Neural crest cell (in vitro differentiated cells): ENCODE measurements at places on chromosomes 2 and 18. TPM values are rescaled to one million over a fixed set of nuclear protein-coding genes. Genes with fewer than 3 reads are reported as not detected.

The POTEC gene
- not detected in 2 replicates for total RNA-seq

The AP1S3 gene
- 4.1 and 5.0 TPM in 2 replicates for total RNA-seq

The OSBPL1A gene
- total RNA-seq: 45.8 and 47.6 TPM in 2 replicates

The RTP5 gene
- not detected in 2 replicates for total RNA-seq

The ERFE gene
- total RNA-seq: 2.6 and 2.8 TPM in 2 replicates
